ENCODE measurements at places on chromosomes 2 and 18. TPM values are rescaled to one million over a fixed set of nuclear protein-coding genes. Genes with fewer than 3 reads are reported as not detected.

- DNase-seq: no peak
Observed at GRCh38 chr2:236840215-236840614, 245.5 kb upstream of the COPS8 start.

DNA sequence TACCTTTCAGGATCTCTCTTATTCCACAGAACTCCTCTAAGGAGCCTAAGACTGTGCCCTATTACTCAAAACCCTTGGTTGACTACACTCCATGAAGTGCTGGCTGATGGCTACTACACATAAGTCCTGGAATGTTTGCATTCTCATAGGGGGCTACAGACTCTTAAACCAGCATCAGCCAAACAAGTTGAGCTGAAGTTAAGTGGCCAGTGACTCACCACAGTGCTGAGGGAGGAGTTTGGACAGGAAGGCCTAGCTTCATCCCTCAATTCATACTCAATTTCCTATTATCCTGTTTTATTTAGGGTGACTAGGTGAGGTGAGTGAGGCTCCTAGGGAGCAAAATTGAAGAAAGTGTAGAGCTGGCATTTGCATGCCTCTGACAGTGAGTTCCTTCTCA lies 246.7 kb downstream of the SMAD2 start:
- DNase-seq: no peak

DNA sequence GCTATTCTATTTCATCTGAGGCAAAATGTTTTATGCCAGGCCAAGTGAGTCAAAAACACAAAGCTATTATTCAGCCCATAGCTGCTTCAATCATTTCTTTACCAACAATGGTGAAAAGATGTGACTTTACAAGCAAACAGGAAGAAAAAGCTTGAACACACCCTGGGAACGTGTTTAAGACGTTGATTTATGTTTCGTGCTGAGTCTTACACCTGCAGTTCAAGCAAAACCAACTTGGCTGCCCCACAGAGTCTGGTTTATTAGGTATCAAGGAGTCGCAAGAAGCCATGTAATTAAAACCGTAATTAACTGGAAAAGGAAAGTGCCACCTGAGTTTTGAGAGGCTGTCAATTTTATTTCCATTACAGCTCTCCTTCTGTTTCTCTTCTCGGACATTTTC lies 295.5 kb downstream of the MEIS1 start:
- DNase-seq: no peak

GRCh38 chr2:241312082-241312481 lies 3.4 kb downstream of the HDLBP start:
- DNase-seq: no peak

GRCh38 chr2:111122631-111123421 lies 2.1 kb downstream of the BCL2L11 start:
- peak; percentile 81 for DNase-seq

GPR155 gene
- 3.7 TPM for polyA plus RNA-seq

DNA sequence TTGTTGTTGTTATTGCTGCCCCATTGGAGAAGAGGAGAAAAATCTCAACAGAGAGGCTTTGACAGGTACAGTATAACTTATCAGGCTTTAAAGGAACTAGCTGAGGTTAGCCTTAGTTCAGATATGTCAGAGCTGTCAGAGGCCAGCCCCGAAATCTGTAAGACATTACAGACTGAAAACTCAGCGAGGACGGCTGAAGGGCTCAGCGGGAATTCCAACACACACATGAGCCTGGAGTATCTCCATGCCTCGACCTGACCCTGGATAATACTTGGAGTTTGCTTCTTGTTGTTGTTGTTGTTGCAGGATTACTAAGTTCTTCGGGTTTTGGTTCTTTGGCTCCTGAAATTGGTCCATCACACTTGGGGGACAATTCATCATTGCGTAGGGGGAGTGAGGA lies 166.9 kb downstream of the MIB1 start:
- DNase-seq: no peak

ASB18 gene
- polyA plus RNA-seq: 14.5 TPM

VWC2L gene
- polyA plus RNA-seq: not detected

DNA sequence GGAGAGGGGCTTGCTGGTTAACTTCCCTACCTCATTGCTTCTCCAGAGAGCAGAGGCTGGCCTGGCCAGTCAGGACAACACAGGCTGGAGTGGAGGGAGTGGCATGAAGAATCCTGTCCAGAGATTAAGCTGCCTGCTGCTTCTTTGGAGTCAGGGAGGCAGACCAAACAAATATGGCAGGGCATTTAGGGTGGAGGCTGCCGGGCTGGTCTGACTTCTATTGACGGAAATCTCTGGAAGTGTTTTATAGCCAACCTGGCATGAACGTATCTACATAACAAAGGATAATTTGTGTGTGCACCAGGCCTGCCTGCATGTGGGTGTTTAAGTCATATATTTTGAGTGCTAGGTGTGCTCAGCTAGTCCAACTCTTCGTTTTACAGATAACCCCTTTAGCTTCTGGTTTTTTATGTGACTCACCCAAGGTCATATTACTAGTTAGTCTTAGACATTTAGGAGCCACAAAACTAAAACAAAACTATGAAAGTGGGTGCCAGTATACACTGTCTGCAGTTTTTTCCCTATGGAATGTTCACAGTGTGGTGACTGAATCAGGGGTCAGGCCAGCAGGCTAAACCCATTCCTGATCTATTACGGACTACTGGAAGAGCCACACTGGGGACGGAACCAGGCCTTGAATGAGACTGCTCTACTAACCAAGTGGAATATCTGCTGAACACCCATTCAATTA lies 5.5 kb downstream of the NPC1 start:
- no peak for DNase-seq

- DNase-seq: no peak
Observed at GRCh38 chr2:20593072-20594034, 57.5 kb downstream of the HS1BP3 start.

EPAS1 gene
- 43.4 TPM for polyA plus RNA-seq

- peak; percentile 63 for DNase-seq
Observed at GRCh38 chr2:55618275-55619055, 1.0 kb upstream of the PPP4R3B start.

GRCh38 chr2:240600451-240600961 lies 14.0 kb downstream of the CAPN10 start:
- DNase-seq: no peak

DNA sequence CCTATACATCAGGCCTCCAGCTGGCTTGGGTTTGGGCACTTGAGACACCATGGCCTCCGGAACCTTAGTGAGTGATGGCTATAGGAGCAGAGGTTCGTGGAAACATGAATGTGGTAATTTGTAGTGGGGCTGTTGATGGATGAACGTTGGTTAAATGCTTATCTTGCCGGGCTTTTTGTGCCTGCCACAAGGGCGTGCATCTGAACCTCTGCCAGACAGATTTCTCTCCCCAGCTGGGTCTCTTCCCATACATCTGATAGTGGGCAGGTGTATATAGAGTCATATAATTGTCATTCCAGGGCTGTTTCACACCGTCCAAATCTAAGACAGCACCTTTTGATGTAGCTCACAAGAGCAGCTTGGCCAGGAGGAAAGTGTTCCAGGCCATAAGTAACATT lies 14.7 kb downstream of the LAMA3 start:
- DNase-seq: no peak

DNA sequence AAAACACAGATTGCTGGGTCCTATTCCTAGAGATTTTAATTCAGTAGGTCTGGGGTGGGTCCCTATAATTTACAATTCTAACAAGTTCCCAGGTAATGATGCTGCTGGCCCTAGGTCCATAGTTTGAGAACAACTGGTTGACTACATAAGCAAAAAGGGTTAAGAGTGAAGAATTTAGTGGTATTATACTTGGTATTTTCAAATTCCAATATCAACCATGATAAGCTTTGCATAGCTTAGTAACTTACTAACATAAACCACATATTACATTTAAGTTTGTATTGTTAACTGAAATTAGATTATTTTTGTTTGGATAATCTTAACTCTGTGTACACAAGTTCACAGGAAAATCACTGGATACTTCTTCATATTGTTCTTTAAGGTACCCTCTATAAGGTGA lies 862.9 kb upstream of the ACVR2A start:
- no peak for DNase-seq

ATG4B gene
- polyA plus RNA-seq: 59.6 TPM

DNA sequence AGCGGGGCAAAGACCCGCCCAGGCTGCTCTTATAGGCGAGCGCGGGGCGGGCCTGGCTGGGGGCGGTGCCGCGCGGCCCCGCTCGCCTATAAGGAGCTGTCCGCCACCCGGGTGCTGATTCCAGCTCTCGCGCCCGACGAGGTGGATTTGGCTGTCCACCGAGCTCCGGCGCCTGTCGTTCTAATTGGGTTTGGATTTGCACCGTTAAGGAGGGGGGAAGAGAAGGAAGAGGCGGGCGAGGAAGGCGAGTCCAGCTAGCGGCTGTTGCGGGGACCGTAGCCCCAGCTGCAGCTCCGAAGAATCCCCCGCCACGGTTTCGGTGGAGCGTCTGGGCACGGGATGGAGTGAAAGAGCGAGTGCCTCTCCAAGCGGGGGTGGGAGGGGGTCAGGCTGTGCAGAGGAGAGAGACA lies at the start of gene CNTNAP5:
TSS of gene CNTNAP5 (plus strand) at position 117 of the 410 bp plus-strand sequence. CDS start 364 bp downstream, outside the sequence.
- peak; percentile 72 for DNase-seq

FBXO41 gene
- polyA plus RNA-seq: 0.23 TPM

RNF125 gene
- 16.0 TPM for polyA plus RNA-seq

GRCh38 chr2:19244460-19245363 lies 113.7 kb downstream of the OSR1 start:
- DNase-seq: no peak

GRCh38 chr18:47120428-47120827 lies 29.9 kb downstream of the HDHD2 start:
- DNase-seq: no peak

DNA sequence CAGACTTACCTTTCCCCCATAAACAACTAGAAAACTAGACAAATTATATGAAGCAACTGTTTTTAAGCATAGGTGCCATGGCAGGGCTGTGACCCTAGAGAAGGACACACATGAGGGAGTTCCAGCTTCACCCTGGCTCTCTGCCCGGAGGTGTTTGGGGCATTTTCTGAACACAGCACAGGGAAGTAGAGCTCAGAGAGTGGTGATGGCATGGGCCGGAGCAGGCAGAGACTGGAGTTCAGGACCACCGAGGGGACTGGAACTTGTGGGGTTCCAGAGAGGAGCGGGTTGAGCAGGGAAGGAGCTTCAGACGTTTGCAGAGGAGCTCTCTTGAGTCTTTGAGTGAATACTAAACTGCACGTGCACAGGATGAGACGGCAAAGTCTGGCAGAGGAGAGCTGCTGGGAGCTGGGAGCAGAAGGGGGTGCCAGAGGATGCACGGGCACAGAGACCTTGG lies 26.5 kb upstream of the KLF11 start:
- no peak for DNase-seq

DNA sequence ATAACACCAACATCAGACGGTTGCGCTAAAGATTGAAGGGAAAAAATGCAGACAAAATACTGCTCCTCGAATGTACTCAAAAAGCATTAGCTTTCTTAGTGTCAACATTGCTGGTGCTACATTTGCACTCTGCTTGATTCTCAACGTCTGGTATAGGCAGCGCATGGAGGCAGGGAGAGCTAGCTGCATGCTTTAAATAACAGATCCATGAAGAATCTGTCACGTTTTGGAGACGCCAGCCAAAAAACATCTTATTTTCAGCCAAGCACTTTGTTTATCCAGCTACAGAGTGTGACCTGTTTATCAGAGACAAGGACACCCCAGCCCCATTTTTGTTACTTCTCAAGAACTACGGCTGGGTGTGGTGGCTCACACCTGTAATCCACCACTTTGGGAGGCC lies 59.5 kb downstream of the APOB start:
- no peak for DNase-seq

RRM2 gene
- polyA plus RNA-seq: 31.8 TPM

PTMA gene
- 558 TPM for polyA plus RNA-seq

DNA sequence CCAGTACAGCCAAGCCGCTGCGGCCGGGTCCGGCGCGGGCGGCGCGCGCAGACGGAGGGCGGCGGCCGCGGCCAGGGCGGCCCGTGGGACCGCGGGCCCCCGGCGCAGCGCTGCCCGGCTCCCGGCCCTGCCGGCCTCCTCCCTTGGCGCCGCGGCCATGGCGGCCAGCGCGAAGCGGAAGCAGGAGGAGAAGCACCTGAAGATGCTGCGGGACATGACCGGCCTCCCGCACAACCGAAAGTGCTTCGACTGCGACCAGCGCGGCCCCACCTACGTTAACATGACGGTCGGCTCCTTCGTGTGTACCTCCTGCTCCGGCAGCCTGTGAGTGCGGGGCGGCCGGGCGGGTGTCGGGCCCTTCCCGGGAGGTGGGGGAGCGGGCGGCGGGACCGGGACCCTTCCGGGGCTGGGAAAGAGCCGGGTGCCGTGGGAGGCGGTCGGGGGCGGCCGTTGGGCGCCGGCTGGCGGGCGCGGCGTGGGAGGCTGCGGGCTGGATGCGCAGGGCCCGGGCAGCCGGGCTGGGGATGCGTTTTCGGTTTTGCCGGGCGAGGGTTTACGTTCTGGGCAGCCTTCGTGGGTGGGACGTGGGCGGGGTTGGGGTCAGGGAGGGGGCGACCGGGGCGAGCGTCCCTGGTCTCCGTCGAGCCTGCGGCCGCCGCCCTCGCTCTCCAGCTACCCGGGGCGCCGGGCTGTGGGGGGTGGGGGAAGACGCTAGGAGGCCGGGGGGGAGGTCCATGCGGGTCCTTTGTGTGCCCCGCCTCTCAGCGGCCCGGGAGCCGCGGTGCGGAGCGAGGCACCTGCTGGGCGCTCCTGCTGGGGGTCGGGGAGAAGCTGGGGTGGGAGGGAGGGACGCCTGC lies 537 bp downstream of the AGFG1 start:
- DNase-seq: peak; percentile 26

- DNase-seq: no peak
Observed at GRCh38 chr2:20994130-20994529, 49.7 kb downstream of the APOB start.

DNA sequence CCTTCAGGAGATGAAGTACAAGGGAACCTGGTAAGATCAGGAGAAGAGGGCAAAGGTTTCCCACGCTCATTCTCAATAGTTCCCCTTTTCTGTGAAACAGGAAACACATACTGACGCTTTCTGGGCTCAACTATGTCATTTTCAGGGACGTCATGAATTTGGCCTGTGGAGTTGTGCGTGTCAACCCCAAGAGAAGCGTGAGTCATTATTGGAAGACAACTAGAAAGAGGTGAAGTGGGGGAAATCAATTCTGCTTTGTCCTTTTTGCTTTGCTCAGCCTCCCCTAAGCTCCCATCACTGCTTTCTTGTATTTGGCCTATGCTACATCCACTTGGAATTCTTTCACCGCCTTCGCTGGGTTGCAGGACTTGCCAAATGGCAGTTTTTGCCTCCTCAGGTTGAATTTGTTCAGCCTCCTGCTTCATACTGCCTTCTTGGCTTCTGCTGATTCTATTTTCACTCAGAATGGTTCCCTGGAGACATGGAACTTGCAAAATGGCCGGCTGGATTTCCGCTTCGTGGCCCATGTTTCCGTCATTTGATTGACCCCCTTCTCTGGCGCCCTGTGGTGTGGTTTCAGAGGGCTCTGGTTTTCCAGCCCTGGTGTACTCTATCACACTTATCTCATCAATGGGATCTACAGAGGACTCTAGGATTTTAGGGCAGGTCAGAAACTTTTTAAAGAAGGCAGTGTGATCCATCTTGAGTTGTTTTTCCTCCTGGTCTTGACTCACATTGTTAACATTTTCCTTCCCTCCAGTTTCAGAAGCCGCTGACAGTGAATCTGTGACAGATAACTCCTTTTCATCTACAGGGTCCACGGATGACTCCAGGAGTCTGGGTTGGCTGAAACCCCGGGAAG lies 93.3 kb downstream of the ALPK2 start:
- DNase-seq: peak; percentile 59

GBX2 gene
- 0.22 TPM for polyA plus RNA-seq

GRCh38 chr18:10705786-10706185 lies 180.0 kb downstream of the NAPG start:
- no peak for DNase-seq

- no peak for DNase-seq
Observed at GRCh38 chr2:186255823-186256222, 230.2 kb upstream of the ZC3H15 start.

CHRND gene
- polyA plus RNA-seq: 173 TPM
